ENCODE measurements at places on chromosomes 1 and 21. TPM values are rescaled to one million over a fixed set of nuclear protein-coding genes. Genes with fewer than 3 reads are reported as not detected.

SV2A gene
- total RNA-seq, result 0.15 TPM

BRDT gene
- not detected for total RNA-seq

PRR9 gene
- 0.05 TPM for total RNA-seq

SPATA1 gene
- not detected for total RNA-seq

CHAF1B gene
- 11.4 TPM for total RNA-seq

CYP4A22 gene
- total RNA-seq, result not detected

AMY1B gene
- total RNA-seq, result not detected

HSPB7 gene
- total RNA-seq, result not detected

CHODL gene
- total RNA-seq, result not detected

ZBTB17 gene
- 12.8 TPM for total RNA-seq

LCE1E gene
- not detected for total RNA-seq

NCAM2 gene
- not detected for total RNA-seq

WLS gene
- total RNA-seq, result 19.8 TPM

FCGR3A gene
- not detected for total RNA-seq

FAM89A gene
- total RNA-seq, result 14.1 TPM

CSRP1 gene
- total RNA-seq, result 380 TPM

TNFRSF4 gene
- total RNA-seq, result 0.13 TPM

HJV gene
- not detected for total RNA-seq

LCE1B gene
- total RNA-seq, result not detected

OR2M3 gene
- total RNA-seq, result not detected

OBSCN gene
- total RNA-seq, result 6.1 TPM

ETV3L gene
- total RNA-seq, result not detected

KCNE2 gene
- not detected for total RNA-seq

INAVA gene
- total RNA-seq, result 53.3 TPM

CD1E gene
- total RNA-seq, result not detected

FALEC gene
- 0.33 TPM for total RNA-seq

DYNLT5 gene
- total RNA-seq, result not detected

LDLRAD2 gene
- 0.14 TPM for total RNA-seq

TRPM2 gene
- 8.3 TPM for total RNA-seq

FMO5 gene
- total RNA-seq, result 1.1 TPM

ANGPTL1 gene
- total RNA-seq, result not detected

CXADR gene
- 9.6 TPM for total RNA-seq

BEST4 gene
- total RNA-seq, result 0.37 TPM

MIGA1 gene
- total RNA-seq, result 6.2 TPM

CACHD1 gene
- 1.3 TPM for total RNA-seq

AVPR1B gene
- total RNA-seq, result not detected

UBE2U gene
- total RNA-seq, result not detected

BACH1 gene
- total RNA-seq, result 5.0 TPM

CFHR1 gene
- total RNA-seq, result not detected

SAMD11 gene
- 21.2 TPM for total RNA-seq

RHCE gene
- not detected for total RNA-seq

HCN3 gene
- total RNA-seq, result 4.6 TPM

CTSE gene
- total RNA-seq, result 0.14 TPM

SMCP gene
- total RNA-seq, result not detected

SH2D1B gene
- 0.10 TPM for total RNA-seq

BCAS2 gene
- 27.1 TPM for total RNA-seq

KMO gene
- total RNA-seq, result 0.68 TPM

HES3 gene
- not detected for total RNA-seq

ADCY10 gene
- not detected for total RNA-seq

CBS gene
- 13.6 TPM for total RNA-seq

Measured in A549 treated with AZD2906 at 1 μM for 4 hours (cell line).